ENCODE measurements at places on chromosomes 2 and 18. TPM values are rescaled to one million over a fixed set of nuclear protein-coding genes. Genes with fewer than 3 reads are reported as not detected.

LONRF2 gene
- total RNA-seq, result 0.29 TPM

DNER gene
- not detected for total RNA-seq

RAX gene
- total RNA-seq, result not detected

VWA3B gene
- total RNA-seq, result not detected

PKDCC gene
- total RNA-seq, result 83.9 TPM

GRCh38 chr2:121044412-121044811 lies 240.6 kb downstream of the TFCP2L1 start:
- peak; percentile 6 for DNase-seq

GRCh38 chr18:48470484-48471180 lies 61.4 kb upstream of the ZBTB7C start:
- DNase-seq, result no peak

DNA sequence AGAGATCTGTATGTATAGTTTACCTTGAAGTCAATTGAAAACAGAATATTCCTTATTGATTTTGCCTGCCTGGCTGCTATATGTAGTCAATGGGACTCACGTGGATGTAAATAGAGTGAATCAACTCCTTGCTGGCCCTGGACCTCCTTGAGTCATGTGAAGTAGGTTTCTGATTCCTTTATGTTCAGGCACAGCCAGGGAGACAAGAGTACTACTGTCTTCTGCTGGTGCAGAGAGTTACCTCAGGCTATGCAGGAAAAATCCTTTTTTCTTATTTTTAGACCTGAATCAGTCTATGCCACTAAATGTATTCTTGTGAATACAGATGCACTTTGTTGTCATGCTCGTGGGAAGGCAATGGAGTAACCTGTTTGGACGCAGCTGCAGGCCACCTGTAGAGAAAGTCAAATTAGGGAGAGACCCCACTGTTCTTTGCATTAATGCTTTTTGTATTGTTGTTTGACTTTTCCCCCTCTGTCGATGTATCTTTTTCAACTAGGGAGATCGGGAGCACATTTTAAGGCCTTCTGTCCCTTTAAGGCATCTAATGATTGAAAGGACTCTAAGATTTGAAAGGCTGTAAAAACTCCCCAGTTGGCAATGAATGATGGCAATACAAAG lies 473.9 kb downstream of the ARHGAP15 start:
- no peak for DNase-seq

- DNase-seq, result no peak
Measured at GRCh38 chr2:236161531-236161930, 6.7 kb downstream of the GBX2 start.

Measured in HT-29 (cell line).